NCI-H2081 treated with DMSO at 0.1 percent for 48 hours (cell line): ENCODE measurements at places on chromosomes 16 and 17.

DNA sequence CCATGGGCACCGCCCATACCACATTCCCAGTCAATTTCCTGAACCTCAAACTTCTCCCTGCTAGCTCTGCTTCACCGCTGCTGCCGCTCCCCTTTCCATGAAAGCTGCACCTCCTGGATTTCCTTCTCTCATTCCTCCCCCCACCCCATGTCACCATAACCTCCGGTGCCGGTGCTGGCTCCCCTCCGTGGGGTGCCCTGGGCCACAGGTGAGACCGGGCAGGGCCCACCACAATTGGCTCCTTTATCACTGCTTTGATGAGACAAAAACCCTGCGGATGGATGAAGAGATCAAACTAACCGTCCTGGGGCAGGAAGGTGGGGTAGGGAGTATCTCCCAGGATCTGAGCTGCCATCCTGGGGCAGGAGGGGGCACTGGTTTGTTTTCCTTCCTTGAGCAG, 111.3 kb upstream of the LHX1 start:
- no peak for DNase-seq

DNA sequence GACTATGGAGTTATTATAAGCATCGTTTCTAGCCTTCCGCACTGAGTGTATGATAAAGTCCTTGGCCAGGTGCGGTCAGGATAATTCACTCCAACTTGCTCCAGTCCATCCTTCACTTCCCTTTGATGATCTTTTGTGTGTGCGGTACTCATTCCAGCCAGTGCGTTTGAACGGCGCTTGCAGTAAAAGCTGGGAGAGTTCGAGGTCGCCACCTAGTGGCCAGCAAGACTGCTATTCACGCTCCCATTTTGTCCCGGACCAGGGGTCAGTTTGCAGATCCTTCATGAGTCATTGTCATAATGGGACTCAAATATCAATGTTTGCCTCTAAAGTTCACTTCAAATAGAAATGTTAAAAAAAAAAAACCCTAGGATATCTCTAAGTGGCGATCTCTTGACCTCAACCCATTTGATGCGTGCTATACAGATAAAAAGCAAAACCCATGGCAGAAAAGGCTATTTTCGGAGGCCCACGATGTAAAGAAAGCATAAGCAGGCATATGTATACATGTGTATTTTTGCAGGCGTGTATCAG, 417.1 kb downstream of the TMEM114 start:
- DNase-seq, result peak; percentile 13

- DNase-seq, result no peak
Observed at GRCh38 chr17:45700171-45701090, 83.7 kb upstream of the CRHR1 start.

- DNase-seq, result no peak
Observed at GRCh38 chr17:35238821-35239220, 4.1 kb upstream of the SLFN5 start.

- DNase-seq, result no peak
Observed at GRCh38 chr17:49497148-49498028, 2.3 kb downstream of the NGFR start.

- no peak for DNase-seq
Observed at GRCh38 chr16:30947859-30948666, 805 bp upstream of the ORAI3 start.

DNA sequence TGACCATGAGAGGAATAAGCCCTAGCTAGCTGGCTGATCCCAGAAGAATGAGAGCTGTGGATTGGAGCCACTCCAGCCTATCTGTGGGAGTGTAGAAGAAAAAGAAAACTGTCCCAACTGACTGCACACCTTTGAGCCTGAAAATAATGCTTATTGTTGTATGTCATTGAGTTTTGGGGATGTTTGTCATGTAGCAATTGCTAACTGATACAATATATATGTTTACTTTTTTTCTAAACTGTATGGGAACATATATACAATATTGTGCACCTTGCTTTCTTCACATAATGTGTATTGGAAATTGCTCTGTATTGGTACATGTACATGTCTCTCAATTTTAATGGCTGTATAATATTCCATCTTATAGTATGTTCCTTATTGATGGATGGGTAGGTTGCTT, 124.0 kb upstream of the NLRP1 start:
- no peak for DNase-seq

GRCh38 chr16:11234884-11235702, 20.9 kb downstream of the SOCS1 start:
- no peak for DNase-seq

GRCh38 chr17:5500589-5501391, 14.4 kb downstream of the MIS12 start:
- peak; percentile 14 for DNase-seq

- no peak for DNase-seq
Observed at GRCh38 chr16:12132290-12132689, 155.8 kb downstream of the SNX29 start.

- DNase-seq, result no peak
Observed at GRCh38 chr16:27657811-27658210, 107.9 kb downstream of the KATNIP start.

DNA sequence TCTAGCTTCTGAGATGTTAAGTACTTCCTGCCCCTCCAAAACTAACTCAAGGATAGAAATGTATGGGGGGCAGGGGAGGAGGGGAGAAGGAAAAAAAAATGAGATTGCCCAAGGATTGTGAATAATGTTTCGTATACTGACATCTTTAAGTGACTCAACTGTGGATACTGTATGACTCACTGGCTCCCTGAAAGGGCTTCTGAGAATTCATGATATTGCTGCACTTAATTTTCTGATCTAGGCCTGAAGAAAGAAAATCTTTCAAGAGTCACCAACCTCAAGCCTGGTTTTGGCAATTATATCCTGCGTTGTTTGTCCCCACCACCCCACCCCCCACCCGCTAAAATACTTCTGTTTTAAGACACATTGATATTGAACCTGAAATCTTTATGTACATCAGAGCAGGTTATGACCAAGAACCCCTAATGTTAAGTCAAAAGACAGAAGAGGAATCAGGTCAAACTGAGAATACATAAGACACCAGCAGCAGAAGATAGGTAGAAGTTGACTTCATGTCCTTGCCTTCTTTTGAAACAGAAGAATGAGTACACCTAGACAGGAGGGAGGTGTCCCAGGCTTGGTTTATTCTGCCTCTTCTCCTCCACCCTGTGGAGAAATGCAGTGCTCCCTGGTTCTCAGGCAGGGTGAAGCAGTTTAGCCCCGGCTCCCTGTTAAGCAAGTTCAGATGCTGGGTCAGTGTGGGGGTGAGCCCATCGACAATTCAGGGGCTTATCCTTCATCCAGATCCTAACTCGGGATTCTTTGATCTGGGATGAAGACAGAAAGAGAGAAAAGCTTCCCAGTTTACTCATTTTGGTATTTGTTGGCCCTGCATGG, 3.3 kb upstream of the FBXL20 start:
- DNase-seq, result no peak

DNA sequence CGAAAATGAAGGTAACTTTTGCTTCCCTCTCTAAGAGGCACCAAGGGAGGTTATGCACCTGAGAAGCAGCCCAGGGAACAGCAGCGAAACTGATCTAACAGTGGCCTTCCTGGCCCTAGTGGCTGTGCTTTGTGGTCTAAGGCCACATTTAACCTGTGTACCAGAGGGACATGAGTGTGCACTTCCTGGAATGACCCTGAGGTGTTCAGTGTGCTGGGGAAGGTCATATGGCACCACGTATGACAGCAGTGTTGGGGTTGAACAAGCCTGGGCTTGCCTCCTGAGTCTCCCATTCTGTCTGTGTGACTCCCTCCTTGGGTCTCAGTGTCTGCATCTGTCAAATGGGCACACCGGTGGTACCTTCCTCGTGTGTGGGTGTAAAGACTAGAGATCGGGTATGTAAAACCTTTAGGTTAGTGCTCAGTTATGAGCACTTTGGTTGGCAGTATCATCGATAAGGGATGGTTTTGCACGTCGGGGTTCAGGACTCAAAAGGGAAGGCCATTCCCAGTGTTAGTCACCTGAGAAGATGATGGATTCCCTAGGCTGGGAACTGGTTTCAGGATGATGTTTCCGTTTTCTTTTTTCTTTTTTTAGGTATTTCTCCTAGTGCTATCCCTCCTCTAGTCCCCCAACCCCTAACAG, 31.9 kb downstream of the PLCG2 start:
- DNase-seq, result no peak

- no peak for DNase-seq
Observed at GRCh38 chr16:60636117-60636516, 1400.1 kb downstream of the CDH8 start.

GRCh38 chr17:72946696-72947095, 145.8 kb downstream of the SLC39A11 start:
- no peak for DNase-seq

- DNase-seq, result no peak
Observed at GRCh38 chr17:65191811-65192740, 54.9 kb downstream of the RGS9 start.

DNA sequence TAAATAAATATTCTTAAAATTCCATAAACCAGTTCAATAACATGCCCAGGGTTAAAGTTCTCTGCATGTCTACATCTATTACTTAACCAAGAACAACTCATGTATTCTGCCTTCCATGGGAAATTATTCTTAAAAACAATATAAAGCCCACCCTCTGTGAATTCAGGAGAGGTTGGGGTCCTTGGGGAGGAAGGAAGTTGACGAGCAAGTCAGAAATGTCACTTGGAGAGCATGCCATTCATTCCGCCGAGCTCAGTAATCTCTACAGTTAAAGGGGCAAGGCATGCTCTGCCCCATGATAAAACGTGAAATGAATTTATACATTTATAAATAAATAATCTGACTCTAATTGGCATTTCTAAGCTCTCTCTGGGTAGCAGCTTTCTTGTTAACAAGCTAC, 405.1 kb downstream of the TOX3 start:
- no peak for DNase-seq

GRCh38 chr16:48958681-48959080, 323.0 kb downstream of the CBLN1 start:
- no peak for DNase-seq
